ENCODE measurements at places on chromosomes 7 and 10.

DNA sequence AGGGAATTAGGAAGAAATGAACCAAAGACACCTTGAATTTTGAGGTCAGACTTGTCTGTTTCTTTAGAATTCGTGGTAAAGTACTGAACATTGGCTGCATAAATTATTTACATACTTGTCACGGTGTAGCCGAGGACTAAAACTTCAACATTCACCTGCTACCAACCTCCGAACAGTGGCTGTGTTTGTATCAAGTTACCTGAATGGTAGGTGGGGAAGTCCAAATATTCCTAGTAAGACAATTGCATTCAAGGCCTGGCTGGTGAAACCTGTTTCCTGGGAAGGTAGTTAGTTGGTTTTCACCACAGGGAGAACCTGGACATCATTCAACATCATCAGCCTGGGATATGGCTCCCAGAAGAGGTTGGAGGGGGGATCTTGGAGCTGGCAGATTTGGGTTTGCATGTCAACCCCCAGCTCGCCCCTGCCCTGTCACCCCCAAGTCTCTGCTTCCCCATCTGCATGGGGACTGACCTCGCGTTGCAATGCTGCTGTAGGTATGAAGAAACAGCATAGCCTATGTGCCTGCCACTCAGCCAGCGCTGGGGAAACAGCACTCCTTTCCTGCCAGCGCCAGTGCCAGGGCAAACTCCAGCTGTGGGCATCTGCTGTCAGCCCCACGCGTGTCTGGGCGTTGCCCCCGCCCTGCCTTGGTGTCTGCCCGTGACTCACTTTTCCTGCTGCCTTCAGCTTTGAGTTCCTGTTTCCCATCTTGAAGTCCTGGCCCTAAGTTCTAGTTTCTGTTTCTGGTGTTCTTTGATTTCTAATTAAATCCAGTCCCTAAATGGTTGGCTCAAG lies 12.7 kb upstream of the LARP4B start:
- peak; percentile 68 for DNase-seq

DNA sequence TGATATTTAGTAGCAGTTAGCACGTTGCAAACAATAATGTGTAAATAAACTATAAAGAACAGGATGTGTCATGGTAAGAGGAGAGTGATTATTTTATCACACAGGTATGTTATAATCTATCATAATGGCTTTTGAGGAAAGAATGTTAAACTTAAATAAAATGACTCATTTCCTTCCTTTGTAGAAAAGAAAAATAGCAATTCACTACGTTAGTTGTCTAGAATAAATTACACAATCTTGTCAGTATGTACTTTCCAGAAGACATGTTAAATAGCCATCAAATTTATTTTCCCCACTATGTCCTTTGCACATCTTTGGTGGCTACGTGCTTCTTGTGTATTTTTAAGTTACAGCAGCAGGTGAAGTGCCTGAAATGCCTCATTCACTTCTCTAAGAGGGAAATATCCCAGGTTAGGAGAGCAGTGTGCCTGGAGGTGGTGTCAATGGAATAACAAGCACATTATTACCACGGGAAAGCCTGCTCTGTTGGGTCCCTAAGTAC lies 133.8 kb downstream of the SEMA3A start:
- no peak for DNase-seq

DNA sequence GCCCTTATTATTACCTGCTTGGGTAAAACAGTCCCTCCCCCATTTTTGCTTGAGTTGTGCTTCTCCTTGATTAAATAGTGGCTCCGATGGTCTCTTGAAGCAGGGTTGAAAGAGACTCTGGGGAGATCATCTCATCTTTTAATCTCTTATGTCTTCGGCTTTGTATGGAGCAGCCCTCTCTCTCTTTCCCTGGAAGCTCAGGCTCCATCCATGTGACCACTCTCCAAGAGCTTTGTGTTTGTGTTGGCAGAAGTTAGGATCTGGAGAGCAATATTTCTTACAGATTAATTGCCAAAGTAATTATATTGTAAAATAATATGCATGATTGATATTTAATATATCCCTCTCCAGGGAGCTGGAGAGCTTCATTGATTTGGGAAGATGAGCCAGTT lies 76.9 kb downstream of the LRRC4 start:
- DNase-seq: no peak

GRCh38 chr7:39379416-39379815 lies 186.8 kb upstream of the YAE1 start:
- DNase-seq: no peak

- no peak for DNase-seq
Measured at GRCh38 chr7:4470246-4470645, 211.8 kb upstream of the FOXK1 start.

DNA sequence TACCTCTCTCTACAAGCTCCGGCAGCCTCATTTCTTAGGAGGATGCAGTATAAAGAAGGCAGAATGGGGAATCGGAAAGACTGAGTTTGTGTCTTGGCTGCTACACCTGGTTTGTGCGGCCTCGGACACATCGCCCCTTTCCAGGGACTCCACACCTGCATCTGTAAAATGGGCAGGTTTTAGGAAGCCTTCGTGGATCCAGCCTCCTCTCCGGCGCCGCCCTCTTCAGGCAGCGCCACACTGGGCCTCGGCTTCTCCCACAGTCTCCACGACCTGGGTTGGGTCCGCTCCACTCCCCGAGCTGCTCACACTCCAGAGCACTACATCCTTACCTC lies 341 bp downstream of the GOT1 start:
- no peak for DNase-seq

- DNase-seq: peak; percentile 22
Measured at GRCh38 chr10:129740532-129741279, 223.4 kb downstream of the EBF3 start.

DNA sequence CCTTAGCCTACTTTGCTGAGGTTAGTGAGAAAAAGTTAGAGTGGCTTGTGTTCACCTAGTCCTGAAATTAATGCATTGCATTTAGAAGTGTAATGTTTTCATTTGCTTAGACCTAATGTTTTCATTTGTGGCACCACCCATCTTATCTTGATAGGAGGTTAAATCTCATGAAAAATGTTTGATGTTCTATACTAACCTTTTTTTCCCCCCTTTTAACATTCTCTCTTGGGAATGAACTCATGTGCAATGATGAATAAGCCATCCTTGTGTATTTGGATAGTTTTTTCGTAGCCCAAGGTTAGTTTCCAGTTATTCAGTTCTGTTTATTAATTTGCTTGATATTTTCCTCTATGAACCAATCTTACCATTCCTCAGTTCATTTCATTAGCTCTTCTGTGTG lies 2.8 kb downstream of the FHIP2A start:
- no peak for DNase-seq

- no peak for DNase-seq
Measured at GRCh38 chr7:154996101-154996500, 6.8 kb downstream of the PAXIP1 start.

DNA sequence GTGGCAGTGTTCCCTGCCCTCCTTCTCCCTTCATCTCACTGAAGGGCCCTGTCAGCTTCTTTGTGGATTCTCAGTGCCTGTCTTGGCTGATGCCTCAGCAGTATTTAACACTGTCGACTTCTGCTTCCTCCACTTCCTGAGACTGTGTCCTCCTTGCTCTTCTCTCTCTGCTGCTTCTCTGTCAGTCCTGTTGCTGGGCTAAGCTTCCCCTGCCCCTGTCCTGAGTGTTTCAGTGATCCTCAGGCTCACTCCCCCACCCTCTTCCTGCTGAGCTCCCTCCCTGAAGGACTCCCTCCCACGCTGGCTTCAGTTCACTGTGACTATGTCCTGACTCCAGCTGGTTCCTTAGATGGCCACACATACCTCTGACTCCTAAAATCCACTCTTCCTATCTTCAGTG lies 64.9 kb downstream of the CREM start:
- DNase-seq: no peak

GRCh38 chr7:103597606-103598005 lies 151.6 kb upstream of the SLC26A5 start:
- no peak for DNase-seq

DNA sequence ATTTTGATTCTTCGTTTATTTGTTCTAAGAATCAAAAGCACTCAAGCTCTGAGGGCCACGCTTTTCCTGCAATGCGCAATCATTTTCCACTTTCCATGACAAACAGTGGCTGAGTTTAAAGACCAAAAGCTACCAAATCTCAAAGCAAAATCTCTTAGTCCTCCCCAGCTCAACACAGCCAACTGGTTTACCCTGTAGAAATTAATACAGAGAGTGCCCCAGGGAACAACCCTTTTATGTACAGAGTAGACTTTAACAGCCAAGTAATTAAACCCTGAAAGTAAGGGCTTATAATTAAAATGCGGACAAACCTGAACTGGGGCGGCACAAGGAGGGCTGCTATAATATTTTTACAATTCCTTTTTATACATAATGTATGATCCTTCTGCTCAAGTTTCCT lies 53.2 kb downstream of the FAM53B start:
- DNase-seq: no peak

DNA sequence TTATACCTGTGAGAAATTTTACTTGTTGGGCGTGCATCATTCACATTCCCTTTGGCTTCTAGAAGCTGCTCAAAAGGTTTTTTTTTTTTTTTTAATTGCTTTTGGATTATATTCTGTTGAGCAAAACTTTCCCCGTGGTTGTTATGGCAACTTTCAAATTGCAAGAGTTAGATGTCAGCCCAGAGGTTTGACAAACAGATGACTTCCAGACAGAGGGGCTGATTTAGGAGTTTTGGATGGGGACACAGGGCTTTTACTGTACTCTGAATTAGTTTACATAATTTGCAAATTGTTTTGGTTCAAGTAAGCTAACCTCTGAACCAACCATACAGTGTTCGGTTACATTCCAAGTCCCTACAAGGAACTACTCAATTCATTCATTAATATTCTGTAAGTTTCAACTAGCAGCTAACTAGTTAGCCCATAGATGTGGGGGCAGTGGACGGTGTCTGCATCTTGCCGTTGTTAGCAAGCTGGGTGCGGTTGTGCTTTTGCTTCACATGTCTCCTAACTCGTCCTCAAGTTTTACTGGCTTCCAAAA lies 66.4 kb upstream of the JAZF1 start:
- DNase-seq: no peak

DNA sequence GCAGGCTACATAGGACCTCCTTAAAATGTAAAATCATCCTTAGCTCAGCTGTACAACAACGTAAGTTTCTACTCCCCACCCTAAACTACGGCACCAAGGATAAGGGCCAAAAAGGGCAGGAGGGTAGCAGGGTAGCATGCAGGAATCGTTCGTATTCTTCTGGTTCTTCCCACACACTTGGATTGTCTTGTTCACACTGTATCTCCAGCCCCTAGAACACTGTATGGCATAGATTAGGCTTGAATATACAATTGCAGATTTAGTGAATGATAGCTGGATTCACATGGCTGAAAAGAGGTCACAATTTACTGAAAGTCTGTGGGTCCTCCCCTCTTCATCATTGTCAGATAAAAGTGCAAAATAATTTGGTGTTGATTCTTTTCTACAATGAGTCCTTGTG lies 28.2 kb upstream of the PRKAR2B start:
- no peak for DNase-seq

GRCh38 chr7:111752022-111752582 lies 189.8 kb upstream of the IMMP2L start:
- peak; percentile 63 for DNase-seq

- DNase-seq: no peak
Measured at GRCh38 chr7:104156842-104157277, 51.0 kb downstream of the ORC5 start.

DNA sequence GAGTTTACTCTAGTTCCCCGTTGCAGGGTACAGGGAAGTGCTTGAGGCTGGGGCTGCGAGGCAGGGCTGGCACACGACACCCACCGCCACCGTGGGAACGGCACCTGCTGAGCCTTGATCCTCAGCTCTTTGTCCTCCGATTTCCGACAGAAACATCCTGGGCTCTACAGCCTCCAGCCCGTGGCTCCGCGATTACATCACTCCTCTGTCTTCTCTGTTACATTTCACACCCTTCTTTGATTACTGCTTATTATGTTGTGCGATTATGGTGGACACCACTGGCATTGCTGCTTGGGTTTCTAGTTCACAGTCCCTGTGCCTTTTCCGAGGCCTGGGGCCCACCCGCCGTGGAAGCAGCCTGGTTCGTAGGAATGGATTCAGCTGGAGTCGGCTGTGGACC lies 26.9 kb downstream of the FKBP6 start:
- no peak for DNase-seq
